ENCODE measurements at places on chromosomes 2 and 18.

GRCh38 chr2:66427300-66427699 is 7.6 kb upstream of the MEIS1 start:
- no peak for DNase-seq

DNA sequence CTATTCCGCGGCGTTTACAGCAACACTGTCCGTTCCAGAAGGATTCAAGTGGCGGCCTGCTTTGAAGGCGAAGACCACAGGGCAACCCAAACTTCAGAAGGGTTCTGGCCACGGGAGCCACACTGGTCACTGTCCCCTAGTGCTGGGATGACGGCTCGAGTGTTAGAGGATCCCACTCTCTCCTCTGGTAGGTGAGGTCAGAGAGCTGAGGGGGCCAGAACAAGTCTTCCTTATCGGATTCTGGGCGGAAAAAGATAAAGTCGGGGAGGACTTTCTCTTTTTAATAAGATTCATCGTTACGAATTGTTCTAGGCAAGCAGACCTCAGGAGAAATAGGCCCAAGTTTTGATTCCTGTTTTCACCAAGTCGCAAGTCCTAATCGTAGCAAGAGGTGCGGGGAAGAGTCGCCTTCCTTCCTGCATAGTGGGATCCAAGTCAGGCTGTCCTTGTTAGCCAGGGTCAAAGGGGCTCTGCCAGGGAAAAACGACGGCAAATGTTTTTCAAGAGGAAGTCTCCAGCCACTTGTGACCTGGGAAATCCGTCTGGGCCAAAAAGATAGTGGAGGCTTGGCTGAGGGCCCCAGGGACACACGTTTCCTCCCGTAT is 864 bp upstream of the MYL12A start:
- DNase-seq = no peak

DNA sequence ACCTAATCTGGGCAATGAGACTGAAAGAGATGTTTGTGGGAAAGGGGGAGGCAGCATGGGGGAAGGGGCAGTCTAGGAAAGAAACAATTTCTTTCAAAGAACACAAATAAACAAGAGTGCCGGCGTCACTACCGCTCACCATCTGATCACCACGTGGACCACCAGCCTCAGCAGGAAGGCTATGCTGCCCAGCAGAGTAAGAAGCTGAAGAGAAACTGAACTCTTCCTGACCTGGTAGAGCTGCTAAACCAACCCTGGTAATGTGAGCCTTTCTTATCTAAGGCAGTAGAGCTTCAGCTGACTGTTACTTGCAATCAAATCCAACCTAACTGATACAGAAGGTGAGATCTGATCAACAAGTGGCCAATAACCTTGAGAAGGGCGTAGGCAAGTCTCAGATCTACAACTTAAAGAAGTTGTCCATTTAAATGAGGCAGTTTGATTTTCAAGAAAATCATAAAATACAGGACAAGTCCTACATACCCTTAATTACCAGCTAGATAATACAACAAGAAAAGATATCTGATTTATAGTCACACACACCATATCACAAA is 44.2 kb upstream of the SPTBN1 start:
- DNase-seq = no peak

GRCh38 chr18:77052983-77053309 is 79.6 kb downstream of the MBP start:
- DNase-seq = peak; percentile 78

- no peak for DNase-seq
Measured at GRCh38 chr2:129239141-129239540, 740.3 kb upstream of the RAB6C start.

DNA sequence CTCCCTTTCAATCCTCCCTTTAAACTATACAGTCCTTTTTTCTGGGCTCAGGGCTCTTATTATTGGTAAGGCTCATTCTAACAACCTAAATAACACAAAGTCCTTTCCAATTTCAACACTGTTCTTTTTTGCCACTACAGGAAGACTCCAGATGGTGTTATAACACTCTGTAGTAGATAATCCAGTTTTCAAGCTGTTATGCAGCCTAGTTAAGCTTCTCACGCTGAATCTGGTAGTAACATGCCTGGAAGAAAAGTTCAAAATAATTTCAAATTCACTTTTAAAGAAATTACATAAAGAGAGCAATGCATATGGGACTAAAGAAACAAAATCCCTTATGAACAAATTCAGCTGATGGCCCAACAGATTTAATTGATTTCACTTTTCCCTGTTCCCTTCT is 3.2 kb upstream of the MPP4 start:
- no peak for DNase-seq
